ENCODE measurements at places on chromosomes 2 and 18.

DNA sequence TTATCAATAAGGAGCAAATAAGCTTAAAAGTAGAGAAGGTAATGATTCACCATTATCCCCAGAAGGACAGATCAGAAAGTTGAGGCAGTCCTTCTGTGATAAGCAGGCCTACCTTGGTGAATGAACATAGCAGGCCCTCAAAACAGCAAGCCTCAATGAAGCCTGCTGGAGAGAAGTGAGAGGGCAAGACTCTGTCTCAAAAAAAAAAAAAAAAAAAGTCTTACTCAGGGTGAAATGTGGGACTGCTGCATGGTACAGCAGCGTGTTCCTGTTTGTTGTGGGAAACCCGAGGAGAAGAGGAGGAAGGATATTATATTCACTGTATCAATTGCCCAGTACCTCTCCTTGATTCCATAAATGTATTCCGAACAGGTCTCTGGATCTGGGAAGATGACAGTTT, 8.7 kb upstream of the HAT1 start:
- no peak for DNase-seq

DNA sequence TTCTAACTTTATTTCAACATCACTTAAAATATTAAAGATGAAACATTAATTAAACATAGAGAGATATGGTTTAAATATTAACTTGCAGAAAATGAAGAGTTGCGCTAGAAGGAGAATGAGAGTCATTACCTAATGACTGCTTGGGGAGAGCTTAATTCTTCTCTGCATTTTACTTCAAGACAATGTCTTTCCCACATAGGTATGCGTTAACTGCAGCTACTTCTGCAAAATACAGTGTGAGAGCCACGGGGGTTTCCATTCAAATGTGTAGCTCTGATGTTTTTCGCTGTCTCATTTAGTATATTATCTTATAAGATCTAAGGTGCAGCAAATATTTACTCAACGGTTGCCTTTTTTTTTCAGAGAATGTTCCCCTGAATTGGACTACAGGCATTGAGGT, 126.7 kb downstream of the TMX3 start:
- no peak for DNase-seq

GRCh38 chr2:234954551-234954992, 2.8 kb downstream of the SH3BP4 start:
- DNase-seq, result no peak

DNA sequence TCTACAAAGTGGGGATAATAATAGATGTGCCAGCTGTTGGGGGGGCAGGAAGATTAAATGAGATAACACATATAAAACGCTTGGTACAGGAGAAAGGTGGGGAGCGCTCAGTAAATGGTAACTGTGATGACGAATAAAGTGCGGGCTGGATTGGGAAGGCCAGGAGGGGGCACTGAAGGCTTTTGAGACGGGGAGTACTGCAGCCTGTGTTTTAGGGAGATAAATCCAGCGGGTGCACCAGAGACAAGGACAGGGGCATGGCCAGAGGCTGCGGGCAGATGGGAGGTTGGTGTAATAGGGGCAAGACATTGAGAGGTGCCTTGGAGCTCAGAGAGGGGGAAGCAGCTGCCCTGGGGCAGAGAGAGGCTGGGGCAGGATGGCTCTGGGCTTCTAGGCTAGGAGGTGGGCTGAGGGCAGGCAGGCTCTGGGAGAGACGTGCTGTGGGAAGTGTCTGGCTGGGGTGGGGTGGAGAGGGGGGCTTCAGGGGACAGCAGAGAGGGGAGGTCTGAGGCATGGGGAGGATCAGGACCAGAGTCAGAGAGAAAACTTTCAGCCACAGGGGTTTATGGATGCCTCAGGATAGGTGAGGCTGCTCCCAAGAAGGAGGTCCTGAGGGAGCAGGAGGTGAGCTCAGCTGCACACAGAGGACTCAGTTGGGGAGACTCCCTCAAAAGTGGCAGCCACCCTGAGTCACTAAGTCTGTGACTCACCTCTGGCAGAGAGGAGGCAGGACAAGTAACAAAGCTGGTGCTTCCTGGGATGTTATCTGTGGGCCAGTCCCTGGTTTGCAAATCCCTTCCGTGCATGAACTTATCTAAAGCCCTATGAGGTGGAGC, 18.8 kb downstream of the TEX44 start:
- DNase-seq, result no peak

DNA sequence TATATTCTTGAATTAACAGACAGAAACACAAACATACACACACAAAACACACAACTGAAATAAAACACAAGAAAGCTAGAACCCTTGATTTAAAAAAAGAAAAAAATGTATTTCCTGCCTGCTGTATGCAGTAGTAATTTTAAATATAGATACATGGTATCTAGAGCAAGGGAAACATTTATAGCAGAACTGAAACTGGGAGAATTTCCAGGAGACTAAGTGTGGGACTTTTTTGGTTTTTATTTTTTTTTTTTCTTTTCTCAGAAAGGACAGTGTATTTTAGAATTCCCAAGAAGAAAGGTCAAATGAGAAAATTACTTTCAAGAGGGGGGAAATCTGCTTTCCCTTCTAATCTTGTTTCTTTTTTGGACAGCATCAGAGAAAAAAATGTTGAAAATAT, 558.9 kb upstream of the PKDCC start:
- no peak for DNase-seq

All from NCI-H2029 (cell line).